Activated T-cell treated with anti-CD3 and anti-CD28 coated beads for 4 hours (primary cell): ENCODE measurements at places on chromosomes 2 and 18.

DNA sequence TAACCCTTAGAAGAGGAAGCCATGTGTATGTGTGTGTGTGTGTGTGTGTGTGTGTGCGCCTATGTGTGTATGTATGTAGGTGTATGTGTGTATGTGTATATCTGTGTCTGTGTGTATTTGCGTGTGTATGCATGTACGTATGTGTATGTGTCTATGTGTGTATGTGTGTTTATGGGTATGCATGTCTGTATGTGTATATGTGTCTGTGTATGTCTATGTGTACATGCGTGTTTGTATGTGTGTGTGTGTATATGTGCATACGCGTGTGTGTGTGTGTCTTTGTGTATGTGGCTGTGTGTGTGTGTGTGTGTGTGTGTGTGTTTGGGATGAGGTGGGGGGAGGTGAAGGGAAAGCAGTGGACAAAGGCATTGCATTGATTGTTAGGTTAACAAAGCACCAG is 380.2 kb downstream of the HRH4 start:
- DNase-seq, result no peak

- DNase-seq, result no peak
These were observed 26.9 kb upstream of the COL6A3 start for GRCh38 chr2:237440819-237441281.

DNA sequence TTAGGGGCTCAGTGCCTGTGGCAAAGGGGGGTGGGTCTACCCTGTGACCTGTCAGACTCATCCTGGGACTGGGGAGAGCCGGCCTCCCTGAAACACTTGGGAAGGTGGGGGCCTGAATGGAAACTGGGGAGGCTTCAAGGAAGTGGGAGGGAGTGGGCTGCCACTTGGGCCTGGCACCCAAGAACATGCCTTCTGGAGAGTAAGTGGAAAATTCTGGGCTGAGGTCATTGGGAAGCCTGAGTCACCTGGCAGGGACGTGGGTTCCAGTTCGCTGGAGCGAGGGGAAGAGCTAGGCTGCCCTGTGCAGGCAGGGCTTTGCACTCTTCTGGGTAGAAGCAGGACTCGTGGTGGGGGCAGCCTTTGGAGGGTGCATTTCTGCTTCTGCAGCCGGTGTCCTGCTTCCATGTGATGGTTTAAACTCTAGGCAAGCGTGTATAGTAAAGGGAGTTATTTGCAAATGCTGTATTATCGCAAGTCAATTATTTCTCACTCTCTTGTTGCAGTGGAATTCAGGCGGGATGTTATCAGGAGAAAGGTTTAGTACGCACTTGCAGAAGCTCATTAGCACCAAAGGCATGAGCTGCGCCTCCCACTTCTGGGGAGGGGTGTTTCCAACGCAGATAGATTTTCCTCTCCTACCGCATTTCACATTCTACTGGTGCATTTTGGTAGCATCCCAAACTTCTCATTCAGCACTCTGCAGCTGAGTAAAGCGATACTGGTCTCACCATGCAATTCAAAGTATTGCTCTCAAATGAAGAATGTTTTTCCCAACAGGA is 3.8 kb downstream of the LRRFIP1 start:
- DNase-seq, result no peak

DNA sequence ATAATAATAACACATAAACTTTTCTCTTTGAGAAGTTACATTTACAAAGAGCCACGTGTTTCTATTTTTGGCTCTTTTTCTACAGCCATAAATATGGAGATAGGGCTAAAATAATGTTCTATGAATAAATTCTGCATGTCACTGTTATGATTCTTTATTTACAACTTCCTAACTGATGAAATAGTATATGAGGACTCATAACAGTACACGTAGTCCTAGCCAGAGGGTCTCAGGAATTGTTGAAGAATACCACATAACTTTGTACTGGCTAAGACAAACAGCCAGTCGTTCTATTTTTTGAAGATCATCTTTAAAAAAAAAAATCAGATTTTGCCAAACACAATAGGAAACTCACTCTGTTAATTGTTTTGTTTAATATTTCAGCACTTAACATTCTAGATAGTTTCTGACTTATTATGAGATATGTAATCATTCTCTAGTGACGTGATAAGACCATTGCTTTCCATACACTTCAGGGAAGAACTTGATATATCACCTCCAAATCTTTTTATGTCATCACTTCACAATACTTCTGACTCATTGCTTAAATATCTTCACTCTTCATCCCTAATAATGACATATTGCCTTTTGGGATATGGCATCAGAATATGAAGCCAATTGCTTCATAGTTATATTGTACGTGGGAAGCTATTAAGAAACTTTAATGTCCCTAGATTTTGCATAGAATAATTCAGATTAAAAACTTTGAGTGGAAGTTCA is 256.1 kb downstream of the XIRP2 start:
- no peak for DNase-seq

GRCh38 chr2:19687017-19687659 is 214.6 kb downstream of the TTC32 start:
- DNase-seq, result no peak

GRCh38 chr2:128607911-128608506 is 289.3 kb upstream of the HS6ST1 start:
- DNase-seq, result no peak

DNA sequence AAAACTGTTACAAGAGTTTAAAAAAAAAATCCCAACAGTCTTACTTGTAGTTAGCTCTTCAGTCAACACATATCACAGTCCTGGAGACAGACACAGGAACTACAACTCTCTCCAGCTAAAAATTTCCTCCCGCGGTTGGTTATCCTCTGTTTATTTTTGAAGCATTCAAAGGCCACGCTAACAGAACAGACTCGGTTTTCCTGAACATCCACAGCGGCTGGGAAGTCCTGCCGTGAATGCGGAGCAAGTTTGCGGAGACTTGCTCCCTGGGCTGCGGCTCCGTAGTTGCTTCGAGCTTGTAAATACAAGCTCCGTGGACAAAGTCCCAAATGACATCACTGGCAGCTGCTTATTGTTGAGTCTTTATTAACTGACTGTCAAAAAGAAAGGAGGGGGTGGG is at the start of gene NCKAP5:
Gene NCKAP5 (minus strand): TSS at position 292 of the 400 bp plus-strand sequence. CDS start 50,937 bp downstream, outside the sequence.
- DNase-seq, result no peak

GRCh38 chr2:201452922-201453643 is 1.5 kb downstream of the STRADB start:
- no peak for DNase-seq

- DNase-seq, result no peak
These were observed 1.1 kb upstream of the NAPG start for GRCh38 chr18:10524507-10525370.

GRCh38 chr2:113088213-113088992 is 20.6 kb downstream of the IL1F10 start:
- no peak for DNase-seq

DNA sequence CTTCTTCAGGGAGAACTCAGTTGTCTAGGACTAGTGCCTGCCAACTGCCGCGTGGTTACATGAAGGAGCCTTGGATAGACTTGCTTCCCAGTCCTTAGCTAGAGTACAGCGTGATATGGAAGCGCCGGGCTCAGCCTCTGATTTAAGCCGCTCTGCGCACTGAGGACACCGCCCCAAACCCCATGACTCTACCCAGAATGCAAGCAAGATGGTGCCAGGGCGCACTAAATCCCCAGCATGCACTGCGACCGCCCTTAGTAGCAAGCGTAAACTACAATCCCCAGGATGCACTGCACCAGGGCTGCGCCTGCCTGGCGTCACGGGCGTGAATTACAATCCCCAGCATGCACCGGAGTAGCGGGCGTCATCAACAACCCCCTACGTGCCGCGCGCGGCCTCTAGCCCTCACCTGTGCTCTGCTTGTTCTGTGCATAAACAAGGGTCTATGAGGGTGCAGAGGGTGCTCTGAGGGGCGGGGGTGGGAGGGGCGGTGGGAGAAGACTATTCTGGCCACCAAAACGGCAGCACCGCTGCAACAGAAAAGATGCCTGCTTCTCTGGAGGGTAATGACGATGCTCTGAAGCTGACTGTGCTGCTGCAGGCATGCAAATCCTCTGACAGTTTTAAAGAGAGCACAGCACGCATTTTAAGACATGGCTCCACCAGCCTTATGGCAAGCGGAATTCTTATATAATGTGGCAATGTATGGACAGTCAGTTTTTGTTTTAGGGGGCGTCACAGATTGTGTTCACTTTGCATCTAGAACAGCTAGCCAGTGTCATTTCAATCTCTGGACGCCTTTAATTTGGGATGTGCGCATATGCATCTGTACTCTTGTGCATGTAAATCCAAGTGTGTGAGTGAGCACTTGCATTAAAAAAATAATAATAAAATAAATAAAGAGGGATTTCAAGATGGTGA is 282.5 kb upstream of the MYT1L start:
- DNase-seq, result peak; percentile 69

- no peak for DNase-seq
These were observed 24.7 kb upstream of the SP3 start for GRCh38 chr2:173989884-173990215.

DNA sequence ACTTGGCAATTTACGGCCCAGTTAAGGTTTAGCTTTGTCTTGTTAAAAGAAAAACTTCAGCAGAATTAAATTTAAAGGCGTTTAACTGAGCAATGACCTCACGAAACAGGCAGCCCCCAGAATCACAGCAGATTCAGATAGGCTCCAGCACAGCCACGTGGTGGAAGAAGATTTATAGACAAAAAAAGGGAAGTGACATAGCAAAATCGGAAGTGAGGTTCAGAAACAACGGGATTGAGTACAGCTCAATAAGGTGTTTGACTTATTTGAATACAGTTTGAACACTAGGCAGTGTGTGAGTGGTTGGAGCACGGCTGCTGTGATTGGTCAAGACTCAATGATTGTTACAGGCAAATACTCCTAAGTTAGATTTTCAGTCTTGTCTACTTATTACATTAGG is 79.8 kb downstream of the MOGAT1 start:
- no peak for DNase-seq

DNA sequence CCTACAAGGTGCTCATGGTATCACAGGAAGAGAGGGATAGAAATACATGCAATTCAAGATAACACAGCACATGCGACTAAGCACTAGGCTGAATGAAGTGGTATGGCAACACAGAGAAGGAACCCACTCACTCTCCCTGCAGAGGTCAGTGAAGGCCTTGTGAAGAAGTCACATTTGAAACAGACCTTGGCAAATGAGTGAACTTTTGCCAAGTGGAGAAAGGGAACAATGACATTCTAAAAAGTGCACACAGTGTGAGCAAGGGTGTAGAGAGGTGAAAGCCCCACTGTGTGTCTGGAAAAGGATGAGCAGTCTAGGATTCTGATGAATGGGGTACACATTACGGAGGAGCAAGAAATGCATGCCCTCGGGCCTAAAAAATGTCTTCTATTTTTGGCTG is 23.3 kb downstream of the KLF7 start:
- DNase-seq, result no peak

- DNase-seq, result no peak
These were observed 123.8 kb downstream of the ERBB4 start for GRCh38 chr2:212414767-212415211.
